ENCODE measurements at places on chromosomes 12 and 14.

DNA sequence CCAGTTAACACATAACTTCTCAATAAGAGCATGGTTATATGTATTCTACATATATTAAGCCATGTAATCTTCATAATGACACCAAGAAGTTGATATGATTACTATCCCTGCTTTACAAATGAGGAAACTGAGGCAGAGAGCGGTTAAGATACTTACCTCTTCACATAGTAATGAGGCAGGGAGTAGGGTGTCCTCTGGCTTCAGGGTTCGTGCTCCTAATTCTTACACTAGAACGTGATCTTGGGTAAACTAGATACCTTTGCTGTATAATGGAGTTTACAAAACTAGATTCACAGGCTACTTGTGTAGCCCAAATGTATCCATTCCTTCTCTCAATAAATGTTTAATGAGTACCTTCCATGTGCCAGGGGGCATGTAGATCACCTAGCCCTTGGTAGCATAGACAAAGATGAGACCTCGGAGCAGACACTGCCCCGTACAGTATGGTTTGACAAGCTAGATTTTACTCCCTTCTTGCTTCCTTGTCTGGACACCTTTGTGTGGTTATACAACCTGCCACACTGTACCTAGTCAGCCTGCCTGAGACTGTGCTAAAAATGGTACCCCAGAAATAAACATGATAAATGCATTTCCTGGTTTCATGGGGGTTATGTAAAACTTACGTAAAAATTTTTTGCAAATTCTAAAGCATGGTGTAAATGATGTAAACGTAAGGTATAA is 991.8 kb downstream of the VRK1 start:
- DNase-seq: no peak

DNA sequence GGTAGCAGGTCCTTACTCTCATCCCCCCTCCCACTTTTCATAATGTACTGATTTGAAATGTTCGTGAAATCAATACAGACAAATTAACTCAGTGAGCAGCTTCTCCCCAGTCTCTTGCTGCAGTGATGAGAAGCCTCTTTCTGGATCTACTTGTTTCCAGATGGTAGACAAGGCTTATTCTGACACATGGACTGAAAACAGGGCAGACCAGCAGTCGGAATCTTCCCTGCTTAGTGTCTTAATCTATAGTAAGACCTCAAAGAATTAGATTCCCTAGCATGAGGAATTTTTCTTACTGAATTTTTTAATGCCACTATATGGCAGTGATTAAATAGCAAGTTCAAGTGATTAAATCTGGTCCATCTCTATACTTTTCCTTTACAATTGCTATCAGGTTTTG is 120.1 kb downstream of the RGS6 start:
- DNase-seq: no peak

GRCh38 chr12:55658635-55659391 is 22.1 kb downstream of the OR10P1 start:
- DNase-seq: no peak

GRCh38 chr14:33285902-33286700 is 347.4 kb downstream of the NPAS3 start:
- DNase-seq: no peak

DNA sequence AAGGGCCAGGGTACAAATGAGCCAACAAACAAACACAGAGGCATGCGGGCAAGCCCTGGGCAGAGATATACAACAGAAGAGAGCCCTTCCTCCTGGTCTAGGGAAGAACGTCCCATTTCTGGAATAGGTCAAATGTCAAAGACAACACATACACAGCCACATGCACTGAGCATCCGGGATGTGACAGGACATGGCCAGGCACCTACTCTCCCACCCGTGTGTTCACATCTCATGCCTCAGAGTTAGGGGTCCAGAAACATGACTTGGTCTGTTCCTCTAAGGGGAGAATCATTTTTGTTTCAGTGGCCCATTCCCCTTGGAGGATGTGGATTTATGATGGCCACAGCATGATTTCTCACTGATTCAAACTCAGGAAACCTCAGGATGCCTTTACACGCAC is 801 bp upstream of the ASB2 start:
- no peak for DNase-seq

DNA sequence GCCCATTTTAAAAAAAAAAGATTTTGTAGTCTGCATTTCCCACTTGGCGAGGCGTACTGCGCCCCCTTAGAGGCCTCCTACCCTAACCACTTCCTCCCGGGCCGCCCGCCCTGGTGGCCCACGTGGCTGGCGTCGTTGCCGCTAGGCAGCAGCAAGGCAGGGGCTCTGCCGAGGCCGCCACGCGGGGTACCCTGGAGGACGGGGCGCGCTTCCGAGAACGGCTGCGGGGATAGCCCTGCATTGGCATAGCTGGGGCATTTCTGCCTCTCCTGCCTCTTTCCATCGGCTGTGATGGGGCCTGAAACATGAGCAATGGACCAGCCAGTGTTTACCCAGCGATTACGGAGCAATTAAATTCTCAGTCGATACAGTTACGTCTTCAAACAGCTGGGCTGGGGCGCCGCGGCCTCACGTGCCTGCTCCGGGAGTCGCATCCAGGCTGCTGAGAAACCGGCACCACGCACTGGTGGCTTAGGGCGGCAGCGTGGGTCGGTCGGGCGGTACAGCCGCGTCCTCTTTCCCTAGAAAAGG is 38.0 kb downstream of the IQSEC3 start:
- DNase-seq: no peak

DNA sequence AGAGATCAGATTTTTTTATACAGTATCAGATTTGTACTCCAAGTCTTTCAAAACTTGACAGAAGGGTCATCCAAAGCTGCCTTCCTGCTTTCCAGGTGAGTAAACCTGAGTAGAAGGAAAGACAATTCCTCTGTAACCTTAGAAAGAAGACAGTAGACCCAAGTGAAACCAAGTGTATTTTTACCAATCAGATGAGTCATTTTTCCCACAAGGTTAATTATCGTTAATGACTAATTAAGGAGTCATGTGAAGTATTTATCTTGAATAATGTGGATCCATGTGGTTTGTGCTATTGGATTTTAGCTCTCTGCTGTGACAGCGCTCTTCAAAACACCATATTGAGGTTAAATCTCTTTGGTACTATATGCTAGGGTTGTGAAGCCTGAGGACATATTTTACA is 74.0 kb upstream of the PELI2 start:
- DNase-seq: no peak

- no peak for DNase-seq
These were observed 897 bp upstream of the TEX22 start for GRCh38 chr14:105397350-105397931.

DNA sequence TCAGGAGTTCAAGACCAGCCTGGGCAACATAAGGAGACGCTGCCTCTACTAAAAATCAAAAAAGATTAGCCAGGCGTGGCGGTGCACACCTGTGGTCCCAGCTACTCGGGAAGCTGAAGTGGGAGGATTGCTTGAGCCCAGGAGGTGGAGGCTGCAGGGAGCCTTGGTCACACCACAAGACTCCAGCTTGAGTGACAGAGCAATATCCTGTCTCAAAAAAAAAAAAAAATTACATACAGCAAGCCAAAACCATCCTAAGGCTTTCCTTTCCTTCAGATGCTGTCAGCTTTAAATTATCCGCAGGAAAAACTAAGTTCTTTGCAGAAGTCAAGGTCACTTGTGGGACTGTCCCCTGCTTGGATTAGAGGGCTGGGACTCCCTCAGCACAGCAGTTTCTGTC is 1.3 kb downstream of the CS start:
- no peak for DNase-seq

- no peak for DNase-seq
These were observed 25.8 kb downstream of the DAO start for GRCh38 chr12:108905725-108906124.
